Pulmonary artery endothelial cell (primary cell): ENCODE measurements at places on chromosomes 3 and 15.
A peak's percentile ranks its signal among the peaks of the same experiment; 100 is the strongest.

GRCh38 chr3:186821429-186822387 lies 15.4 kb upstream of the RFC4 start:
- peak; percentile 19 for DNase-seq

- no peak for DNase-seq
Observed at GRCh38 chr15:66131831-66132230, 121.7 kb downstream of the MEGF11 start.

DNA sequence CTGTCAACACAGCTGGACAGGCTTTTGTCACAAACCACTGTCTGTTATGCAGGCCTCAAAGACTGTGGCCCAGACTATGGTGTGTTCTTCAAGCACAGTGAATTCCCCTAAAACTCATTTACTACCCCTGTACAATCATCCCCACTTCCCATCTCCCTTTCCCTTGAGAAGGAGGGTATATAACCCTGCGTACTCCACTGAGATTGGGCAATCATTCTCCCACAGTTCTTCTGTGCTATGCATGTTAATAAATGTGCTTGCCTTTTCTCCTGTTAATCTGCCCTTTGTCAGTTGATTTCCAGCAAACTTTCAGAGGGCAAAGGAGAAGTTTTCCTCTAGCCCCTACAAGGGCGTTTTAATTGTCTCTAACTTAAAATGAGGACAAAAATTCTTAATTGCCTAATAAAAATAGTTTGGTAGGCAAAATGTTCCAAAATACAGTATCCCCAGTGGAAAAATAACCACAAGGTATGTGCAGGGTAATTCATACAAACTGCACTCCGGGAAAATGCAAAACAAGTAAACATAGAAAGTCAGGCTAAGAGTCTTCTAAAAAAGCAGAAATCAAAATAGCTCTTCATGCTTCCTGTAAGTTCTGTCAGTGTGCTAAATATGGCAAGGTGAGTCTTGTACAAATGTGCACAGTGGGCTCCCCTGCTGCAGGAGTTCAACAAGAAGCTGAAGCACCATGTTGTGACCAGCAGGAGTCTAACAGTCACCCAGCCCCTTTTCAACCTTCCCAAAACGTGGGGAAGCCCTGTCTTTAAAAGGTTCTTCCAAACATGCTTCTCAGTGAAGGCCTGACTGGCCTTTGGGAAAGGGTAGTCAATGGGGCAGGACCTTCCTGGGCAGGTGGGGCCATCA lies 10.2 kb downstream of the ATP10A start:
- DNase-seq: no peak

DNA sequence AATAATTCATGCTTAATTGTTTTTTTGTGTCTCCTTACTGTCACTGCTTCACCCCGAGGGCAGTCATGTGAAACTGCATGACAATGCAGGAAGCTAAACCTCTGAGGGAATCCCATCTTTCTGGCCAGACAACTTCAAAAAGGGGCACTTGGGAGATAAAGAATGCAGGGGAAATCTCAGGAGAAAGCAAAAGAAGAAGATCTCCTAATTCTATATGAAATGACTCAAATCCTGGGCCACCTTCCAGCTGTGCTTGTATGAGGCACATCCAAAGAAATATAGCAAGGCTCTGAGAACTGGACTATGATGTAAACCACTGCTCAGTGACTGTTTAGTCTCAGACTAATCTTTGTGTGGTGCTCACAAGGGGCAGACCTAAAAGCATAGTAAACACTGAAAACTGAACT lies 22.6 kb upstream of the UMPS start:
- no peak for DNase-seq

DNA sequence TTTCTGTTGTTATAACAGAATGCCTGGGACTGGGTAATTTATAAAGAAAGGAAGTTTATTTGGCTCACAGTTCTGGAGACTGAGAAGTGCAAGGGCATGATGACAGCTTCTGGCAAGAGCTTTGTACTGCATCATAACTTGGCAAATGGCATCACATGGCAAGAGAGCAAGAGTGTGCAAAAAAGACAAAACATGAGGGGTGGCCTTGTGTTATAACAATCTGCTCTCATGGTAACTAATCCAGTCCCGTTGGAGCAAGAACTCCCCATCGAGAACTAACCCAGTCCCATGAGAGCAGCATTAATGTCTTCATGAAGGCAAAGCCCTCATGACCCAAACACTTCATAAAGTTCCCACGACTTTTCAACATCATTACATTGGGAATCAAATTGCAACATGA lies 23.2 kb downstream of the SCN11A start:
- no peak for DNase-seq

DNA sequence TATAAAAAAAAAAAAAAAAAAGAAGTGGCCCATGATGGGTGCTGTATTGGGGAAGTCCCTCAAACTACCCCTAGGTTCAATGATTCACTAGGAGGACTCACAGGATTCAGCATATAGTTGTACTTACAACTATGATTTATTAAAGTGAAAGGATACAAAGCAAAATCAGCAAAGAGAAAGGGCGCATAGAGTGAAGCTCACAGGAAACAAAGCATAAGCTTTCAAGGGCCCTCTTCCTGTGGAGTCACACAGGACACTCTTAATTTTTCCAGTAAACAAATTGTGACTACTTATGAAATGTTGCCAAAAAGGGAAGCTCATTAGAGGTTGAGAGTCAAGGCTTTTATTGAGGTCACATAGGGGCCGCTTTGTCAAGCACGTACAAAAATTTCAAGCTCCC lies 153.7 kb upstream of the GAP43 start:
- no peak for DNase-seq

- DNase-seq: no peak
Observed at GRCh38 chr15:57436166-57436565, 59.9 kb downstream of the CGNL1 start.

DNA sequence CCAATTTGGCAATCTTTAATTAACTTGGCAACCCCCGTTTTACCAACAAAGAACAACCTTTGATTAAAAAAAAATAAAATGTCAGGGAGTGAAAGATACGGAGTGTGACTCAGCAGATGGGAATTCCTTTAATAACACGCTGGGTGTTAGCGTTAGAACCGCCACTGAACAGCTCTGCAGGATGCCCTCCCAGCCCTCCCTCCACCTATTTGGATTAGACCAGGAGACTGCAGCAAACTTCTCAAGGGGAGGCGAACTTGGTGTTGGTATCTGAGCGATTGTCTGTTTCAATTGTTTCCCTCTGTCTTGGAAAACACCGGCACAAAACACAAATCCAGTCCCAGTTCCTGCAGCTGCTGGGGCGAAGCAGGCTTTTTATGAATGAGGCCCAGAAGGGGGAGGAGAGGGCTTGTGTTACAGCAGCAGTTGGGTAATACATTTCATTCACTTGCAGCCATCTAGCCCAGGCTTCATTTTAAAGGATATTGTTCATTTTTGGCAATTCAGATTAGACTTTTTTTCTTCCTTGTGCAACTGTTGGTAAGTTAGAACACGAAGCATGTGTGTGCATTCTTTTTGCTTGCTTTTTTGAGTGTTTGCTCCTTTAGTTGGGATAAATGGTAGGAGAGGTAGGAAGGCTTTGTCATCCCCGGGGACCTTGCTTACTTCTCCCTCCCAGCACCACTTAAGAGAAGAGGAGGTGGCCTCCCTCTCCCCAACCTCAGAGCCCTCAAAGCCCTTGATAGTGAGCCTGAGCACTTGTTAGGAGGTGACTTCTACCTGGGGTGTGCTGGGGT lies 152.3 kb downstream of the IGF1R start:
- DNase-seq: peak; percentile 91

GRCh38 chr3:183434992-183435391 lies 6.6 kb upstream of the MCF2L2 start:
- DNase-seq: no peak

DNA sequence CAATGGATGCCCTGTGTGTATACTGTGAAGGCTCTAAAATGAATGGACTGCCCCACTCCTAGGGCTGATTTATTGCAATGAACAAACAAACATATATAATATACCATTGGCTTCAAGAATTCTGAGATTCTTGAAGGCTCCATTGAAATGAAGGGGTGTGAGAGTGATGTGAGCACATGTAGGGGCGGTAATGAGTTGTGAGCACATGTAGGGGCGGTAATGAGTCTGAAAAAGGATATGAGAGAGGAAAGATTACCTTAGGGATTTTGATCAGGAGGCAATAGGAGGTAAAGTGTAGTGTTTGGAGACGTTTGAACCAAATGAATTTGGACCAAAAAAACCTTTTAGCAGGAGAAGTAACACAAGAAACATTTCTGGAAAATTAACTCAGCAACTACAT lies 3.7 kb downstream of the FAM162A start:
- DNase-seq: no peak

GRCh38 chr15:99454941-99455788 lies 110.6 kb upstream of the MEF2A start:
- DNase-seq: peak; percentile 92

- peak; percentile 57 for DNase-seq
Observed at GRCh38 chr15:38002883-38003477, 68.5 kb downstream of the TMCO5A start.

DNA sequence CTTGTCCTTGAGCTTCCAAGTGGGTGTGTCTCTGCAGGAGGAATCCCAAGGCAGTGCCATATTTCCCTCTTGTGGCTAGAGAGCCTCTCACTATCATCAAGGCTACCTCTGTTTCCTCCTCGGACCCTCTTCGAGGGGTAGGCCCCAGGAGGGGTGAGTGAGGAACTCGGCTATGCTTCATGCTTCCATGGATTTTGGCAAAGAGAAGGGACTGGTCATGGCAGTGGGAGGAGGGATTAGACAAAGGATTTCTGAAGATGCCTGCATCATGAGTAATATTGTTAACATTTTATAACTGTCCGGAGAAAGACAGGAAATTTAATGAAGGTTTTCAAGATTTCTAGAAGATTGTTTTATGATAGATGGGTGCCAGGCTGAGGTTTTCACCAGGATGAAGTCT lies 241.5 kb downstream of the CLSTN2 start:
- no peak for DNase-seq

DNA sequence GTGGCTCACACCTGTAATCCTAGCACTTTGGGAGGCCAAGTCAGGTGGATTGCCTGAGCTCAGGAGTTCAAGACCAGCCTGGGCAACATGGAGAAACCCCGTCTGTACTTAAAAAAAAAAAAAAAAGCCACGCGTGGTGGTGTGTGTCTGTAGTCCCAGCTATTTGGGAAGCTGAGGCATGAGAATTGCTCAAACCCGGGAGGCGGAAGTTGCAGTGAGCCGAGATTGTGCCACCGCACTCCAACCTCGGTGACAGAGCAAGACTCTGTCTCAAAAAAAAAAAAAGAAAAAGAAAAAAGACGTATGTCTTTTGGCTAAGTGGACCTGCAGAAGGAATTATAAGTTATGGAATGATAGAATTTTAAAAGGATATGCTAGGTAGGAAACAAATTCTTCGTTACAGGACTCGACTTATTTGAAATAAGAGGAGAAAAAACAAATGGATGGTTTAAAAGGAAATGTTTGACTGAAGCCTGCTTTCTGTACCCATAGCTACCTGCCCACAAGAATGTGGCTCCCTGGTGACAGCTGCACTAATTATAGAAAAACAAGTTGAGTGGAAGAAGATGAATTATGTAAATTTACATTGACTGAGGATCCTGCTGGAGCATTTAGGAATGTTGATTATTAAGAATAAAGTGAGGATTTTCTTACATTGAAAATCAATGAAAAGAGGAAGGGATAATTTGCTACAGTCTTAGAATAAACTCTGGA lies 36.0 kb upstream of the SKIL start:
- no peak for DNase-seq

GRCh38 chr15:26073430-26074333 lies 210.6 kb upstream of the ATP10A start:
- DNase-seq: no peak

- no peak for DNase-seq
Observed at GRCh38 chr3:81164806-81165205, 596.6 kb downstream of the GBE1 start.

GRCh38 chr3:192260116-192261010 lies 467.0 kb downstream of the FGF12 start:
- DNase-seq: no peak

GRCh38 chr3:30281526-30281925 lies 324.9 kb upstream of the TGFBR2 start:
- DNase-seq: no peak

- no peak for DNase-seq
Observed at GRCh38 chr3:128315313-128315712, 151.4 kb downstream of the DNAJB8 start.

- no peak for DNase-seq
Observed at GRCh38 chr3:128399221-128399915, 67.3 kb downstream of the DNAJB8 start.

- DNase-seq: no peak
Observed at GRCh38 chr3:55937301-55937700, 450.2 kb upstream of the WNT5A start.

GRCh38 chr15:30978328-30978727 lies 13.1 kb downstream of the MTMR10 start:
- no peak for DNase-seq

DNA sequence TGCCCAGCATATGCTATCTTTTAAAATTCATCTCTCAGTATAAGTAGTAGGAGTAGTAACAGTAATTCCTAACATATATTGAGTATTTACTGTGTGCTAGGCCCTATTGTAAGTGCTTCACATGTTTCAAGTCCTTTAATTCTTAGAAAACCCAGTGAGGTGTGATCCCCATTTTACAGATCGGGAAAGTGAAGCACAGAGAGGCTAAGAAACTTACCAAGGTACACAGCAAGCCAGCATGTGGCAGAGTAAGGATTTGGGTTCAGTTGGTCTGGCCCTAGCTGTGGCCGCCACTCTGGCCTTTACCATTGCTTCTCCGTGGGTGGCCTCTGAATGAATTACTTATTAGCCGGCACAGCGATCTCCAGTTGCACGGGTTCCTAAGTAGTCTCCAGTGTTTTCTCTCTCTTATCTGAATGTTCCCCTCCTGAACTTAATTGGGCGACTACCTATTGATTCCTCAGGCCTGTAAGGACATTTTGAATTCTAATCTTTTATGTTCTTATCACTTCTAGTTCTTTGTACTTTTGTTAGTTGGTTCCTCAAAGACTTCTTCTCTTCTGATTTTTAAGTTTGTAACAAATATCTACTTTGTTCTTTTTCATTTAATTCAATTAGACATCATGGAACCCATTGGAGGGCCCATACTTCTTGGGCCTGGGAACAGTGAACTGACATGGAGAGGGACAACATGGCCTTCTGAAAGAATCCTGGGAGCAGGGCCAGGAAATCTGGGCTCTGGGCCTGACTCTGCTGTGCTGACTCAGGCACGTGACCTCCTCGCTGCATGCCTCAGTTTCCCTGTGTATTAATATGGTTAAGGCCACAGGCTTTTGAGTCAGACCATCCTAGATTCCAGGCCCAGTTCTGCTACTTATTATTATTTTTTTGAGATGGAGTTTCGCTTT lies 11.6 kb downstream of the CLCN2 start:
- DNase-seq: no peak

GRCh38 chr15:26395624-26396023 lies 377.2 kb downstream of the GABRB3 start:
- no peak for DNase-seq

DNA sequence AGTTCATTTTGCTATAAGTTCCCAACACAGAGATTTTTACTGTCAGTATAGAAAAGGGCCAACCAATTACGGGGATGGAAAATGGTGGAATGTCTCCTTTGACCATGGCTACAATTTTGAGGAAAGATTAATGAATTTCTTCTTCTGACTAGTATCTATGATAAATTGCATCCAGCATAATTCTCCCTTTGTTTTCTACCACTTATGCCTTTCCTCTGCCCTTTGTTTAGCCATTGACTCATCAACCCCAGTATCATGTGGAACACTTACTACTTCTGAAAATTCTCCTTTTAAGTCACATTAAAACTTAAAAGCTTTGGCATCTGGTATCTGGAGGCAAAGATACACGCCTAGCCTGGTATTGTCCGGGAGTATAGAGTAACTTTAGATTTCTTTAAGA lies 92.9 kb upstream of the CADPS start:
- no peak for DNase-seq
